ENCODE measurements at places on chromosomes 3 and 15.

GRCh38 chr3:22373827-22374226, 622.8 kb upstream of the ZNF385D start:
- H3K27ac ChIP-seq: no peak overlapping the region
- H3K4me1 ChIP-seq: no peaks in the 10 kb centered on the region
- peaks cover 4% of the 10 kb centered on the region for H3K36me3 ChIP-seq
- peaks cover 25% of the 10 kb centered on the region for H3K27me3 ChIP-seq
- no peak for DNase-seq
- H3K4me3 ChIP-seq: no peak overlapping the region

GRCh38 chr3:119160815-119161214, 12.6 kb upstream of the UPK1B start:
- no peaks in the 10 kb centered on the region for H3K4me1 ChIP-seq
- DNase-seq: no peak
- no peaks in the 10 kb centered on the region for H3K27me3 ChIP-seq
- peaks cover 10% of the 10 kb centered on the region for H3K36me3 ChIP-seq
- no peak overlapping the region for H3K4me3 ChIP-seq

DNA sequence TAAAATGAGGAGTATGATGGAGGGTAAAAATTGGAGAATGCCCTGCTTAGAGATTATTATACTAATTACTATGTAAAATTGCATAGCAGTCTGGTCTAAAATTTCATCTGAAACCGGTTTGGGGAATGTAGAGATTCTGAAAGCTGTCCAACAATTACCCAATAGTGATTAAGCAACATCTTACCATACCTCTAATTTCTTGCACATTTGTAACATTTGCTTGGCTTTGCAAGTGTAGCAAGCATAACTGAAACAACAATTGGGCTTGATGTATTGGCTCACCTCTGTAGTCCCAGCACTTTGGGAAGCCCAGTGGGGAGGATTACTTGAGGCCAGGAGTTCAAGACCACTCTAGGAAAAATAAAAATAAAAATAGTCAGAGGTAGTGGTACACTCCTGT, 17.4 kb downstream of the AADACL2 start:
- DNase-seq: no peak
- H3K4me3 ChIP-seq: no peak overlapping the region
- H3K27ac ChIP-seq: no peak overlapping the region

- no peaks in the 10 kb centered on the region for H3K36me3 ChIP-seq
- no peak overlapping the region for H3K27ac ChIP-seq
- no peaks in the 10 kb centered on the region for H3K27me3 ChIP-seq
- no peaks in the 10 kb centered on the region for H3K4me1 ChIP-seq
- DNase-seq: no peak
Observed at GRCh38 chr15:60416484-60416883, 18.7 kb upstream of the ANXA2 start.

Measured in activated T-cell treated with anti-CD3 and anti-CD28 coated beads, Interleukin-2, amount 50 U/mL, for 72 hours (primary cell).